ENCODE measurements at places on chromosomes 3 and 15.
A peak's percentile ranks its signal among the peaks of the same experiment; 100 is the strongest.

DNA sequence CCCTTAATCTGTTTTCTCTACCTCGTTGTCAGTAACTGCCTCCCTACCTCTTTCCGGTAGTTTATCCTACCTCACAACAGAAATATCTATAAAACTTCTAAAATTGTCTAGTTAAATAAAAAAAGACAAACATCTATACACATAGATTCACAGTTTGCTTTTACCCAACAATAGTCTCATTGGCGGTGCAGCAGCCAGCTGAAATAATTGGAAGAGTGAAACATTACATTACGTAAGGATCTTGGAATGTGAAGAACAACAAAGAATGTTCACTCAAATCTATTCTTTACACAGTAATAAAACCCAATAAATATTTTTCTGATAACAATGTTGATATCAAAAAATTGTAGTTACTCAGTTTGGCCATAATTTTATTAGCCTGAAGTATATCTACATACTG lies 115.5 kb upstream of the ARPP21 start:
- no peak for DNase-seq

GRCh38 chr15:58285212-58285920 lies 146.4 kb upstream of the LIPC start:
- DNase-seq = no peak

GRCh38 chr3:197599089-197599765 lies 43.5 kb upstream of the BDH1 start:
- peak; percentile 88 for DNase-seq

- no peak for DNase-seq
Measured at GRCh38 chr3:14331251-14331650, 71.2 kb upstream of the SLC6A6 start.

GRCh38 chr3:154795582-154795981 lies 284.5 kb upstream of the MME start:
- DNase-seq = no peak

GRCh38 chr3:106036696-106037095 lies 167.9 kb upstream of the CBLB start:
- DNase-seq = no peak

DNA sequence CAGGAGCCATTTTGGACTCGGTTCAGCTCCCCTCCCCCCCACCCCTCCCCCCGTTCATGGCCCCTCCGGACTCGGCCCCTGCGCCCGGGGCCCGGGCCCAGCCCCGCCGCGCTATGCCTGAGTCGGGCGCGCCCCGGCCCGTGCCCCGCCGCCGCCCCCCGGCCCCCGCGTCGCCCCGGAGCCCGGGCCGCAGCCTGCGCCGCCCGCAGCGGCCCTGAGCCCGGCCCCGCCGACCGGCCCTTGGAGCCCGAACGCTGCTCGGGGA lies 155 bp downstream of the ACVR2B start:
- DNase-seq = no peak

- no peak for DNase-seq
Measured at GRCh38 chr3:152656214-152656971, 178.5 kb upstream of the P2RY1 start.

- no peak for DNase-seq
Measured at GRCh38 chr3:130569461-130570365, 52.7 kb downstream of the COL6A6 start.

DNA sequence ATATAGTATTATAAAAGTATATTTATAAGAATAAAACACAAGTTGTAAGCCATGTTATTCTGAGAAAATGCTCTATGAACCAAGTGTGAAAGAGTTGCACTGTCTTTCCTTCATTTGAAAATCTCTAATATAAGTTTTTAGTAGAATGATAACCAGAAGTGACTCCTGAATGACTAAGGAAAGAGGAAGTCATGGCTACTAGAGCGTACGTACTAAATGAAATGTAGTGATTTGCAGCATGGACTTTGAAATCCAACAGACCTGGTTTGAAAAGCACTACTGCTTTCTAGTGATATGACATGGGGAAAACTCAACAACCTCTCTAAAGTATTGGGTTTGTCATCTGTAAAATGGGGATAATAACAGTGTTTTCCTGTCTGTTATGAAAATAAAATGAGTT lies 10.3 kb upstream of the DNAJC13 start:
- no peak for DNase-seq

GRCh38 chr3:125145751-125146475 lies 66.6 kb downstream of the SLC12A8 start:
- DNase-seq = no peak

DNA sequence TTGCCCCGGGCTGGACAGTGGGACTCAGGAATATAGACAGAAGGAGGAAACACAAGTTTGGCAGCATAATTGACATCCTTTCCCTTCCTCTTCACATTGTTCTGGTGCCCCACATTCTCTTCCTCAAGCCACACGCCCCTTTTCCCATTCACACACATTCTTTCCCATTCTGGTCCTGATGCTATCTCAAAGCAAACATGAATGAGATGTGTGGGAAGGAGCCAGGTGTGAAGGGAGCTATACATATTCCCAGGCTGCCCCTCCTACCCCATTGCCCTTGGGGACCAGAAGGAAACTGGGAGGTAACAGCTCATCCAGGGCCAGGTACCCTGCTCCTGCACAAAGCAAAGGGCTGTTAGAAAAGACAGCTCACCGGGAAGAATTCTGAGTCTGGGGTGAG lies 23.4 kb upstream of the CLK3 start:
- DNase-seq = no peak

DNA sequence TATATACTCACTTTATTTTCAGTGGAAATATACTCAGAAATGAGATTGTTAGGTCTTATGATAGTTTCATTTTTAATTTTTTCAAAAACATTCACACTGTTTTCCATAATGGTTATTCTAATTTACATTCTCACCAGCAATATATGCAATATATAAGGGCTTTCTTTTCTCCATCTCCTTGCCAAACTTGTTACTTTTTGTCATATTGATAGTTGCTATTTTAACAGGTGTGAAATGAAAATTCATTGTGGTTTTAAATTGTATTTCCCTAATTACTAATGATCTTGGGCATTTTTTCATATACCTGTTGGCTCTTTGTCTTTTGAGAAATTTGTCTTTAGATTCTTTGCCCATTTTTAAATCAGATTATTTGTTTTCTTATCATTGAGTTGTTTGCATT lies 325.2 kb downstream of the DIPK2A start:
- peak; percentile 6 for DNase-seq

- no peak for DNase-seq
Measured at GRCh38 chr3:194310060-194310835, 40.9 kb downstream of the CPN2 start.

DNA sequence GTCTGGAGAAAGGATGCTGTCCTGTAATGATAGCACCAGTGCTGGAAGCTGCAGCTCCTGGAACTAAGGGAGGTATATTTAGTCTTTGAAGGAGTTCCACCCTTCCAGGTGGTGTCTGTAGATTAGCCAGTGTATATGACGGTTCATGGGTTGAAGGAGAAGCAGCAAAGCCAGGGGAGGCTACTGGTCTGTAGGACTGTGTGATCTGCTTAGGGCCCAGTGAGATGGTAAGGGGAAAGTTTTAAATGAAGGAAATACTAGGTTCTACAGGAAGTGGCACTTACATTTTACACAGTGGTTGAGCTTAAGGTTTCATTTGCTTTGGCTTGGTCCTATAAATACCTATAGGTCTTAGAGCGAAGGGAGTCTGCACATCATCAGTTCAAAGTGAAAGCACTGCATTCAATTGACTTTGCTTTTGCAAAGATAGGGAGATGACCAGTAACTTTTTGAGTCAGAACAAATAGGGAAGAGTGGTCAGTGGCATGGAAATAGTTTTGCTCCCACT lies 5.6 kb downstream of the SLC25A38 start:
- DNase-seq = peak; percentile 43

GRCh38 chr3:40099871-40100270 lies 209.6 kb upstream of the EIF1B start:
- DNase-seq = no peak

- DNase-seq = no peak
Measured at GRCh38 chr3:62143843-62144450, 229.4 kb downstream of the FEZF2 start.

DNA sequence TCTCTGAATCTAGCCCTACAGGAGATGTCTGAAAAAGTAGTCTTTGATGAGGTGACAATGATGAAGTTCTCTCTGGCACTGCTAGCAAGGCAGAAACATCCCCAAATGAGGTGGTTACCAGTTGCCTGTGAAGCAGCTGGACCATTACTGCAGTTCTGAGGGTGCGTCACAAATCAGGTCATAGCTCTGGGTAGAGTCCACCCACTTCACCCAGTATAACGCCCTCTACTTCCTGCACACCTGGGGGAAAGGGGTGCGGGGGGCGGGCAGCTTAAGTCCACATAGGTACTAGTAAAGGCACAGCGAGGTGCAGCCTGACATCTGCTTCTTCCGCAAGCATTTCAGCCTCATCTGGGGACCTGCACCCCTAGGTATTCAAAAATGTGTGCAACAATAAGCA lies 13.4 kb upstream of the SATB1 start:
- DNase-seq = peak; percentile 69

- DNase-seq = no peak
Measured at GRCh38 chr3:43707266-43707665, 16.5 kb downstream of the ABHD5 start.

- DNase-seq = no peak
Measured at GRCh38 chr15:89766357-89767311, 9.5 kb upstream of the MESP2 start.

GRCh38 chr15:43998607-43999006 lies 171.8 kb downstream of the WDR76 start:
- DNase-seq = no peak

DNA sequence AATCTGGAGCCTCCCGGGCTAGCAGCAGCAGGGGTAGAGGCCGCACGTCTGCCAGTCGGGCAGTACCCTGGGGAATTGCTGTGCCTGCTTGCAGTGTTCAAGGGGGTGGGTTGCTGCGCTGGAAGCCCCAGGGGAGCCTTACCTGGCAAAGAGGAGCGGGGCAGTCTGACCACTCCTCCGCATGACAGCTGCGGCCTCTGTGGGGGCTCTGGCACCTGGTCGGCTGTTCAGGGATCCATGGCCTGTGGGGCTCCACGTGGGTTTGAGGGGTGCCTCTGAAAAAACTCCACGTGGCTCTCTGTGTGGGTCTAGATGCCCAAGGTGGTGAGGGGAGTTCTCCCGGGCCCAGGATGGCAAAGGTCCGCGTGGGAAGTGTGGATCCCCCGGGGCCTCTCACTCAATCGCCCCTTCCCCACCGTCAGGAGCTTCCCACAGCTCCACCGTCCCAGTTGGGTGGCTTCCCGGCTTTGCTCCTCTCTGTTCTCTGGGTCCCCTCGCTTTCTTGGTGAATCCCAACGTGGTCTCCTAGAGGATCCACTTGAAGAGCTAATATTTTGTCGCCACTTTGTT lies 184.5 kb downstream of the EFHB start:
- DNase-seq = no peak

DNA sequence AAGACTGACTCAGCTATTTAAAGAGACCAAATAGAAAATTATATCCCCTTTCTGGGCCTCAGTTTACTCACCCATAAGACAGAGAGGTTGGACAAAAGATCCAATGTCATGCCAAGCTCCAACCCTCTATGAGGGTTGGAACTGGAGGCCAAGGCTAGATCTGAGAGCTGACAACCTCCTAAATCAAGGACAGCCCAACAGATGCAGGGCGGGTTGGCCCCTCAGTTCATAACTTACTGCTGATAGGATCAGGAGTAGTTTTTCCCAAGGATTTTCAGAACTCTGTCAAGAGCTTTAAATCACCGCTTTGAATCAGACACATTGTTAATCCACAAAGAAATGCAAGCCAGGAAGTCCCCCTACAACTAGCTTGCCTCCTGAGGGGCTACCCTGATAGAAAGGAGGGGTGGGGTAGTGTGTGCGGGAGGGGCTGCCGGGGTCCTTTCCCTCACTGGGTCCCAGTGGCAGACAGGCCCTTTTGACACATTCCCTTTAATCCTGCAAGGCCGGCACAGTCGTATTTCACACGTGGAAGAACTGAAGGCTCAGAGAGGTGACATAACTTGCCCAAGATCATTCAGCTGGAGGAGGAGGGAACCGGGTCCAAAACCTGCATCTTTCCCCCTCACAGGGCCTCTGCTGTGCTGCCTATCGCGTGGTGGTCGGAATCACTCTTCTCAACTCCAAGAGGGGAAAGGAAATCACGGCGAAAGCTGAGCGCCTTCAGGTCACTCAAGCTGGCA lies 21.4 kb downstream of the BMF start:
- DNase-seq = no peak

- peak; percentile 13 for DNase-seq
Measured at GRCh38 chr15:45573961-45574629, 13.1 kb upstream of the BLOC1S6 start.

DNA sequence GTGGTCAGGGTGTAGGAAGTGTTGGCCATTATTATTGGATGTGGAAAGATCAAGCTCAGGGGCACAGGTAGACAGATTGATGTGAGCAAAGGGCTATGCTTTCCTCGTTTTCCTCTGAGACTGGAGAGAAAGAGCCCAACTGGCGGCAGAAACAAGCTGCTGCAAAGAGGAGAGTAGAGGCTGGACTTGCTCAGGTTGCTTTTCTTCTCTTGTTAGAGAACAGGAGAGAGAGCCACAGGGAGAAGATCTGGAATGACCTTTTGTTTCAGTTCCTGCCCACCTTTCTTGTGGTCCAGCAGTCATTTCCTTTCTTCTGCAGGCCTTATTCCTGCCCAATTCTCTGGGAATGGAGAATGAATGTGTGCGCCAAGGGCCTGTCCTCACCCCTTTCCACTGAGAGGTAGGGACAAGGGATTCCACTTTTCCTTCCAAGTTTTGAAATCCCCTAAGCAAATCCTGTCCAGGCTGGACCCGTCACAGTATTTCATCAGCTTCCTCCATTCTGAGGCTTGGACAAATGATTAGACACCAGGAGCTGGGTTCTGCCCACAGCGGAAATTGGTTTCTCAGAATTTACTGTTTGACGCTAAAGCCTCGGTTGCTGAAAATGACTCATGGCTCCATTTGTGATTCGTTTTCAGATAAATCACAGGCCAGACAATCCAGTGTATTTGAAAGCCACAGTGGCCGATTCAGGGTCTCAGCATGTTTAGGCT lies 16.1 kb downstream of the ZNF80 start:
- DNase-seq = peak; percentile 93

- no peak for DNase-seq
Measured at GRCh38 chr3:11553436-11554235, 90.1 kb downstream of the VGLL4 start.

GRCh38 chr3:173770796-173771573 lies 373.4 kb downstream of the NLGN1 start:
- DNase-seq = no peak

- no peak for DNase-seq
Measured at GRCh38 chr15:79932447-79932846, 35.6 kb upstream of the MTHFS start.

DNA sequence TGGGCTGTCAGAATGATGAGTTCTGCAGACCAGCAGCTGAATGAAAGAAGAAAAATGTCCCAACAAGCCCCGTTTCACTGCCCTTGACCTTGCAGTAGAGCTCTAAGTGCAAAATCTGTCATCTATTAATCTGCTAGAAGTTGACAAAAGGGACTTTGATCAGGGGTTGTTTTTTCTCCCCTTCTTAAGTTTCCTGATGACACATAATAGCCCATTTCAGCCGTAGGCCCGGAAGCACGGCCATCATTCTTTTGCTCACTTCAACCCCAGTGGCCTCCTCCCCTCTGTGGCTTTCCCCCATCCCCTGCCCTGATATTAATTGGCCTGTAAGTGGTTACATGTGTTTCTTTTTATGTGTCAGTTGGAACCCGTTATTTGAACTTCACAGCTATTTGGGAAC lies 298.9 kb downstream of the RPLP1 start:
- DNase-seq = no peak

Measured in activated CD4-positive, alpha-beta T cell treated with anti-CD3 and anti-CD28 coated beads, Interleukin-2, Interleukin-6, amounts not matched to agents 100 ng/mL and 50 ng/mL, durations not matched to agents 16 hours and 8 hours (primary cell).